ENCODE measurements at places on chromosomes 5 and 9.
A peak's percentile ranks its signal among the peaks of the same experiment; 100 is the strongest.

GRCh38 chr9:91677331-91677730 is 253.7 kb upstream of the NFIL3 start:
- no peak for DNase-seq

DNA sequence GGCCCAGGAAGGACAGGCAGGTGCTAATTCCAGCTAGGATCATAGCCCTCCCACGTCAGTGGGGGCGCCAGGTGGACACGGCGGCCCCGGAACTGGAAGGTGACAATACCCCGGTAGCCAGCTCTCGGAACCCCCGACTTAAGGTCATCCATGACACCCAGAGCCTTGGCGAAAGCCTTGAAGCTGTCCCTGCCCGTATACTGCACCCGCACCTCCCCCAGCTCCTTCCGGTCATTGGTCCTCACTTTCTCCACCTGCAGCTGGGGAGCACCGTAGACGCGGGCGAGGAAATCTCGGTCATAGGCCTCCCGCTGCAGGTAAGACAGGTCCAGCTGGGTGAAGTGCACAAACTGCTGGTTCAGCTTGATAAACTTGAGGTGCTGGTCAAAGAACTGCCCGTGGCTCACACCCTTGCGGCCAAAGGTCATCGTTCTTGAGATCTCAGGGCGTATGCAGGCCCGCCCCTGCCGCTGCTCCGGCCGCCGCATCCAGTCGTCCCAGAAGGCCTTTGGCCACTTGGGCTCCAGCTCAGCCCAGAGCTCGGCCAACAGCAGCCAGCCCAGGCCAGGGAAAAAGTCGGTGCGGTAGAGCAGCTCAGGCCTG is 10.9 kb downstream of the MGAT1 start:
- DNase-seq = no peak

DNA sequence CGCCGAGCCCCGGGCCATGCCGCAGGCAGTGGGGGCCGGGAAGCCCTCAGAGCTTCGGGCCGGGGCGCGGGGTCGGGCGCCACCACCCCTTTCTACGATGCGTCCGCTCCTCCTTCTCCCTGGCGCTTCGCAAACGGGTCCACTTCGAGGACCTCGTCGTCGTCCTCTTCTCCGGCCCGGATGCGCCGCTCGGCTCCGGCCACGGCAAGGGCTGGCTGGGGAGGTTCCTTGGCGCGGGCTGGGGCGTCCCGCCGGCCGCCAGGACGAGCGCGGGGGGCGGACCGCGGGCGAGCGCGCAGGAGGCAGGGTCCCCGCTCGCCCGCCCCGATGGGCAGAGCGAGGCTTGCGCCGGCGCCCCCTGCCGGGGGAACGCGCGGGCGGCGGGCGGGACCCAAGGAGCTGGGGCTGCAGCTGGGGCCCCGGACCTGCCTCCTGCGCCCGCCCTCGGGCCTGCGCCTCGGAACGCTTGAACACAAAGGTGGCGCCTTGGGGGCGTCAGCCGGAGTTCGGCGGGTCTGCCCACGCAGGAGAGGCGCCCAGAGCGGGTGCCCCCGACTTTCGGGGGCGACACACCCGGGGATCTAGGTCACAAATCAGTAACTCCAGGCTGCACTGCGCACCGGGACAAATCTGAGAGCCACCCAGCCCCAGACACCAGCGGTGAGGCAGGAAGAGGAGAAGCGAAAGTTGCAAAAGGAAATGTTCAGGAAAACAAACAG is at the start of gene ROR2:
ROR2 (minus strand) TSS at position 283 of the 719 bp plus-strand sequence.
- peak; percentile 33 for DNase-seq

GRCh38 chr5:147971472-147971871 is 65.1 kb upstream of the C5orf46 start:
- DNase-seq = no peak

DNA sequence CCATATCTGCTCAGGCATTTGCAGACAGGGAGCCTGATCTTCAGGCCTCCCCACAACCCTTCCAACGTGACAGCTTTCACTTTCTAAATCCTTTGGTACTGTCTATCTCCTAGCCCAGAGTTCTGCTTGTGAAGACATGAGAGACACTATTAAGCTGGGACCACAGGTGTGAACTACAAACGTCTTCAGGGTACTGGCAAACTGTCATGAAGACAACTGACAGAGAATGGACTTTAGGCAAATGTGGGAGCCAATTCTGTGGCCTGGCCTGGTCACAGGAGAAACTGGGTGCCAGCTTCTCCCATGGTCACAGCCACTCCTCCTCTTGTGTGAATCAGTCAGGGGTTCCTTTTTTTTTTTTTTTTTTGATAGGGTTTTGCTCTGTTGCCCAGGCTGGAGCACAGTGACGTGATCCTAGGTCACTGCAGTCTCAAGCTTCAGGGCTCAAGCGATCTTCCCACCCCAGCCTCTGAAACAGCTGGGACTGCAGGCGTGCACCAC is 10.4 kb downstream of the TRIM14 start:
- DNase-seq = peak; percentile 24

- DNase-seq = peak; percentile 13
Measured at GRCh38 chr5:16178745-16179372, 732 bp downstream of the MARCHF11 start.

GRCh38 chr5:92641031-92641962 is 939.7 kb downstream of the NR2F1-AS1 start:
- no peak for DNase-seq

DNA sequence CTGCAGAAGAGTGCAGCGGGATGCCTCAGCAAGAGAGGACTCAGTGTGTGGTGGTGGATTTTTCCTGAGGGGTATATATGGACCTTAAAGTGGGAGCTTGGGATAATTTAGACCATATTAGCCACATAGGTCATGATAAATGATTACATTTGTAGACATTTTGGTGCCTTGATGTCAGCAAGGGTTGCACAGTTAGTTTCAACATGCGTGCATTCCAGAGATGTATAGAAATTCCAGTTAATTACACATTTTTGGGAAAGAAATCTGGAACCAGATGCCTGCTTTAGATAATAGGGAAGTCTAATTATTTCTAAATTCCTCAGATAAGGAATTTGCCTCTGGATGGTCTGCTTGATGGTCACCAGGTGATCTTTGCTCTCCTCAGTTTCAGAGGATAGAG is 440.6 kb upstream of the PAPPA start:
- no peak for DNase-seq

DNA sequence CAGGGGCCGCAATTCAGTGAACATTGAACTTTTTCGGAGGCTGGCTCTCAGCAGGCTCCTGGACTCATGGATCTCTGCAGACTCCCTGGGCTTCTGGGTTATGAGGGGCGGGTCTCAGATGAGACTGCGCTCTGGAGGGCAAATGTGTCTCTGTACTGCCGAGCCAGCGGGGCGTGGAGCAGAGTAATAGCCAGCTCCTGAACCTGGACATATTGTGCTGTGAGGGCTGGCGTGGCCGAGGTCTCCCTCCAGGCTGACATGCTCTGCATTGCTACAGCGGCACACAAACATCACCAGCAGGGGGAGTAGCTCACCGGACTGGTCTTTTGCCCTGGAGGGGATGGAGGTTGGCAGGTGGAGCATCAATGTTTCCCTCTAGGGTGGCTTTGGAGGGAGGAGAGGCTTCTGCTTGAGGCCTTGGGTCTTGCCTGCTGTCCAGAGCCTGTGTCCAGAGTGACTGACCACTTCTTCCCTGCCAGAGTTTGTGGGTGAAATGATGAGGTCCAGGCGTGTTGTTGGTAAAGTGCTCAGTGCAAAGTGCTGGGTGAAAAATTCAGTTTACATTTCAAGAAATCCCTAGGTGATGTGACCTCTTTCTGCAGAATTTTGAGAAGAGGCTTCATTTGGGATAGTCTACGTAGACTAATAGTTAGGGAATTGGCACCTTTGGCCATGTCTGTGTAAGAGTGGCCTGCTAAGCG is 10.9 kb upstream of the GADD45G start:
- DNase-seq = peak; percentile 75

Measured in stimulated activated CD4-positive, alpha-beta T cell treated with anti-CD3 and anti-CD28 coated beads, Interleukin-4, amount 100 ng/mL, for 24 hours (primary cell).